Kidney capillary endothelial cell (primary cell): ENCODE measurements at places on chromosomes 1 and 21.

- DNase-seq: no peak
These were observed 36.8 kb downstream of the DHRS3 start for GRCh38 chr1:12581179-12581578.

- DNase-seq: peak; percentile 11
These were observed 1.9 kb upstream of the MYOC start for GRCh38 chr1:171654201-171654941.

GRCh38 chr1:46549697-46550681 lies 1.5 kb downstream of the KNCN start:
- no peak for DNase-seq

- no peak for DNase-seq
These were observed 9.3 kb upstream of the PIGC start for GRCh38 chr1:172453153-172453545.

- peak; percentile 43 for DNase-seq
These were observed 3.2 kb downstream of the ATP8B2 start for GRCh38 chr1:154328318-154329151.

DNA sequence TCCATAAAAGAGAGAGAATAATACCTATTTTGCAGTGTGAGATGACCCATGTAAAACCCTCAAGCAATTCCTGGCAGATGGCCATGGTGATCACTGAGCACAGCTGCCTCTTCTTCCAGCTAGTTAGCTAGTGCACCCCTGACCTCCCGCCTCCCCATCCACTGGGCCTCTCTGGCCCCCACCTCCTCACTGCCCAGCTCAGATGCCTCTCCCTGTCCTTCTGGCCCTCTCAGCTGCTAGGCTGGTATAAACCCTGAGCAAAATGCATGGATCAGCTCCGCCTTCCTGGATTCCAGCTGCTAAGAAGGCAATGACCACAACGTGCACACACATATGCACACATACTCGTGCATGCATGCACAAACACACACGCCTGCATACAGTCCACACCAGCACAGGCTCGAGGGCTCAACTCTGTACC lies 117.2 kb downstream of the DMRTB1 start:
- DNase-seq: no peak

DNA sequence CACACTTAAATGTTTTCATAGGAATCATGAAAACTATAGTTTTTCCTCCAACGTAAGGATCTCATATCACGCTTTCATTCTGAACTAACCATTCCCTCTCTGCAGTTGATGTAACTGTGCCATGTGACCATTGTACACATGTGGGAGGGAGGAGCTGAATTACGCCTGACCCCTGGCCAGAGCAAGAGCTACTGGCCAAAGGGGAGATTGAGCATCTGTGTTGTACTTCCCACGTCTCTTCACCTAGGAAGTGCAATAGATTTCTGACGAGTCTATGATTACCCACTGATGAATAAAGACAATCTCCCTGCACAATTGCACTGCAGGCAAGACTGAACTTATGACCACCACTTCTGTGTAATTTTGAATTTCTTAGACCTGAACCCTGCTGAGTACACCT lies 24.0 kb downstream of the PTPRC start:
- DNase-seq: no peak

- no peak for DNase-seq
These were observed 56.1 kb upstream of the SDC3 start for GRCh38 chr1:30964706-30965105.

- no peak for DNase-seq
These were observed 93.4 kb upstream of the KCNE2 start for GRCh38 chr21:34270411-34270810.

DNA sequence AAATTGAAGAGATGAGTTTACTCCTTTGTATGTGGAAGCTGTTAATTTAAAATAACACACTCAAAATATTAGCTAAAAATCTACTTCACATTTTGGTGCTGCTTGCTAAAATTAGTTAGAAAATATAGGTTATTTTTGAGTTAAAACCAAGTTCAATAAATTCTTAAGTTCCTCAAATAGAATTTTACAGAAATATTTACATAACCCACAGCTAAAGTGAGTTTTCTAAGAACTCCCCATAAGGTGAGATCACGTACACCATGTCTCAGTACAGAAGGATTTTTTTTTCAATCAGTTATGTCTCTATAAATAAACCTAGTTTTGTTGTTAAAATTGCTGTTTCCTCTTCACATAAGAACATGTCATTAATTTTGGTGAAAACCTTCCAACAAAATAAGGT lies 108.0 kb downstream of the SDCCAG8 start:
- DNase-seq: no peak

DNA sequence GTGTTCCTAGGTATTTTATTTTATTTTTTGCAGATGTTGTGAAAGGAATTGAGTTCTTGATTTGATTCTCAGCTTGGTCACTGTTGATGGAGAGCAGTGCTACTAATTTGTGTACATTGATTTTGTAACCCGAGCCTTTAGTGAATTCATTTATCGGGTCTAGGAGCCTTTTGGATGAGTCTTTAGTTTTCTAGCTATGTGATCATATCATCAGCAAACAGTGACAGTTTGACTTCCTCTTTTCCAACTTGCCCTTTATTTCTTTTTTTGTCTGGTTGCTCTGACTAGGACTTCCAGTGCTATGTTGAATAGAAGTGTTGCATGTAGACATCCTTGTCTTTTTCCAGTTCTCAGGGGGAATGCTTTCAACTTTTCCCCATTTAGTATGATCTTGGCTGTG lies 138.9 kb downstream of the LHX8 start:
- no peak for DNase-seq

GRCh38 chr1:30036666-30037065 lies 686.7 kb downstream of the MATN1 start:
- no peak for DNase-seq

- no peak for DNase-seq
These were observed 20.9 kb downstream of the HENMT1 start for GRCh38 chr1:108639899-108640560.

DNA sequence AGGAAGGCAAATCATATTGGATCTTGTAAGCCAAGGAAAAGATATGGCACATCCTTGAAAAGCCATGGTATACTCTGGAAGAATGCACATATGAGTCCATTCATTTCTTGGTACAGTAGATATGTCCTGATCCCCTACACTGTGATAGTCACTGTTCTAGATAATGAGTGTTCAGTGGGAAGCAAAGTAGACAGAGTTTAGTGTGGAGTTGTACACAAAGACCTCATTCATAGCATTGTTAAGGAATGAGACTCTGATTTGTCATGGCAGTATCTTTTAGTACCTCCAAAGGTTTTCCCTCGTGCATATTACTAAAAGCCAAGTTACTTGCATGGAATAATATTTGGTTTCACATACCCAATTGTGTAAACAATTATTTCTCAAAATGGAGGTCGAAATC lies 204.7 kb downstream of the NFIA start:
- no peak for DNase-seq

GRCh38 chr1:72278461-72278860 lies 3.9 kb downstream of the NEGR1 start:
- DNase-seq: no peak

GRCh38 chr1:160935527-160936258 lies 18.9 kb downstream of the ITLN2 start:
- DNase-seq: no peak

DNA sequence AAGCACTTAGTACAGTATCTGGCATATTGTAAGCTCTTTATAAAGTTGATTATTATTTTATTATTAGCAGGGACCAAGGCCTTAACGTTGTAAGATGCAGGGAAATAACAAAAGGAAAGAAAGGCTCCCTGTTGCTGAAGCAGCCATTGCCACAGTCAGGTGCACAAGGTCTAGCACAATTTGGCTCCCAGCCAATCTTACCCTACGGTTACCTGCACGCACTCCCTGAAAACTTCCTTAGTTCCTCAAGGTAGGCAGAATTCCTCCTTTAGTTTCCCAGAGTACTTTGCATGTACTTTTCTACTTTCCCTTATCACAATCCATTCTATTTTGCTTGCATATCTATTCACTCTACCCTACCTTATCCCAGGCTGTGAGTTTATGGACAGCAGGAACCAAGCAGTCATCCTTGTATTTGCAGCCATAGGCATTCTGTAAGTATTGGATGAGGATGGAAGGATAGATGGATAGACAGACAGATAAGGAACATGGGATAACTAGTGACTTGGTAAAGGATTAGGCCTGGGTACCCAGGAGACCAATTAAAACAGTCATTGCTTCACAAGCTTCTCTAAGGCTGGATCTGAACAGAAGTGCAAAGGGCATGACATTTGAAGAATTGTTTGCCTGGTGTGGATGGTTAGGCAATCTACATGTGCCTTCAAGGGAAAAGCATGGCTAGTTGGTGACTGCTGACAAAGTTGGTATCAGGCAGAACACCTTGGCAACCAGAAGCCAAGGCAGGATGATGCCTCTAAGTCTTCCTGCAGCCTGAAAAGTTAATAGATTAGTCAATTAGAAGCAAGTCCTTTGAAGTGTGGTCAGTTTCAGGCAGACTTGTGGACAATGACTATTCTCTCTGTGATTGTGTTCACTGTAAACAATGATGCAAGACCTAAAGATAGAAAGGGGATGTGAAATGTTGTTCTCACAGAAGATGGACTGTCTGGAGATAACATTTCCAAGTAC lies 20.8 kb upstream of the JAK1 start:
- no peak for DNase-seq

- DNase-seq: no peak
These were observed 338 bp upstream of the C1orf53 start for GRCh38 chr1:197902131-197902453.

GRCh38 chr1:41683681-41684500 lies 199.4 kb upstream of the EDN2 start:
- DNase-seq: peak; percentile 84

GRCh38 chr1:213416461-213417224 lies 365.6 kb downstream of the RPS6KC1 start:
- no peak for DNase-seq

DNA sequence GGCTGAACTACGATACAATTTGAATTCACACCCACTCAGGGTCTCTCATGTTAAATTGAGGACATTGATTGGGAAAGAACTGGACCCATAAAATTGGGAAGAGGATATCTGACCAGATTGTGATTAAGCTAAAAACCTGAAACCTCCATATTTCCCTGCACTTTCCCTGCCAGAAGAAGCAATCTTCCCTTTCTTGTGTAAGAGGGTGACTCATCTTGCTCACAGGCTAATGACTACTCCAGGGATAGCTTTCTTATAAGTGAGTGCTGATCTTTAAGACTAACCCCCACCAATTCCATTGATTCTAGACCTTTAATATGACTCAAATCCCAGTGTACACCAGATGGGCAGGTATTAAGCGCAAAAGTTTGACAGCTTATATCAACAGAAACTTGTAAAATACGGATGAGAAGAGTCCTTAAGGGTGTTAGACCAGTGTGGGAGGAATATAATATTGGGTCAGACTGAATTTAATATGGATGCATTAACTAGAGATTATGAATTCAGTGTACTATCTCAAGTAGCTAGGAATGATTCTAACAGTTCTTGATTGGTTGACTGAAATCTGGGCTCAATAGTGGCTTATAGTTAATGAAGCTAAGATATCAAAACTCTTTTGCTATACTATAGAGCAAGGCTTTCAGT lies 12.1 kb upstream of the SGIP1 start:
- DNase-seq: peak; percentile 33

DNA sequence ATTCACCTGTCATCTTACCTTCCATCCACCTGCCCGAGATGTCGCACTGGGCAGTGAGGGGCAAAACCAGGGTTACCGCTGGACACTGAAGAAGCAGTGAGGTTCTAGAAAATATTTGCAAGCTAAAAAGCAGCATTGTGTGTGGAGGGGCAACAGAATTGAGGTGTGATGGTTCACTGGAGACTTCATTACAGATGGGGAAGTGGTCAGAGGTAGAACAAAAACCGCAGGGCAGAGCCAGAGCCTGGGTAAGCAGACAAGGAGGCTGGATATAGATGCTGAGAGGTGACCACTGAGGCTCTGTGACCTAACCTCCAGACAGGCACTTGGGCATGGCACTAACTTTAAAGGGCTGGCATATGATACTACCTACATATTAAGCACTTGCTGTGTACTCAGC lies 363.9 kb upstream of the PROX1 start:
- no peak for DNase-seq

GRCh38 chr1:43477716-43478115 lies 24.0 kb upstream of the HYI start:
- DNase-seq: no peak

- no peak for DNase-seq
These were observed 54.3 kb downstream of the RPS6KA1 start for GRCh38 chr1:26583646-26584485.

GRCh38 chr1:21610989-21611785 lies 58.0 kb downstream of the RAP1GAP start:
- no peak for DNase-seq

DNA sequence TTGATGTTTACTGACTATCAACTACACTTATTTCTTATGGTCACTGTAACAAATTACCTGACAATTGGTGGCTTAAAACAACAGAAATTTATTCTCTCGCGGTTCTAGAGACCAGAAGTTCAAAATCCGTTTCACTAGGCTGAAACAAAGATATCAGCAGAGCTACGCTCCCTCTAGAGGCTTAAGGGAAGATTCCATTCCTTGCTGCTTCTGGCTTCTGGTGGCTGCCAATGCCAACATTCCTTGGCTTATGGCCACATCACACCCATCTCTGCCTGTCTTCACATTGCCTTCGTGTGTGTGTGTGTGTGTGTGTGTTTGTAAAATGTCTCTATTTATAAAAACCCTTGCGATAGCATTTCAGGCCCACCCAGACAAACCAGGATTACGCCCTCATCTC lies 66.4 kb downstream of the LMX1A start:
- DNase-seq: no peak

DNA sequence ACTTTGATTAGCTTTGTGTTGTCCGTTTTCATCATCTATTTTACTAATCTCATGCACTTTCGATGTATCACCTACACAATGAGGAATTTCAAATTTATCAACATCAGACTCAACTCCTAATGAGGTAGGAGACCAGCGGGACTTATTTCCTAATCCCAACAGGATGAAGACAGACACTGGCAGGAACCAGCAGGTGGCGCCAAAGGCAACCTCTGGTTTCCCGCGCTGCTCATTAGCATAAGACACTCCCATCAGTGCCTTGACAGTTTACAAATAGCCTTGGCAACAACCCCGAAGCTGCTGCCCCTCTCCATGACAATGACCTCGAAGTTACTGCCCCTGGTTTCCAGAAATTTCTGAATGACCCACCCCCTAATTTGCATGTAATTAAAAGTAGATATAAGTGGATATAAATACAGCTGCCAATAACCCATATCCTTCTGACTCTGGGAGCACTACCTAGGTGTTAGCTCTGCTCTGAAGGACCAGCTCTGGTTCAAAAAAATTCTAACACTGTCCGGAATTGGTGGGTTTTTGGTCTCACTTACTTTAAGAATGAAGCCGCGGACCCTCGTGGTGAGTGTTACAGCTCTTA lies 974.8 kb downstream of the ADGRL2 start:
- peak; percentile 3 for DNase-seq

- no peak for DNase-seq
These were observed 4.2 kb downstream of the PPP1R15B start for GRCh38 chr1:204407295-204407971.

GRCh38 chr1:22721122-22721873 lies 10.7 kb downstream of the EPHB2 start:
- DNase-seq: no peak

DNA sequence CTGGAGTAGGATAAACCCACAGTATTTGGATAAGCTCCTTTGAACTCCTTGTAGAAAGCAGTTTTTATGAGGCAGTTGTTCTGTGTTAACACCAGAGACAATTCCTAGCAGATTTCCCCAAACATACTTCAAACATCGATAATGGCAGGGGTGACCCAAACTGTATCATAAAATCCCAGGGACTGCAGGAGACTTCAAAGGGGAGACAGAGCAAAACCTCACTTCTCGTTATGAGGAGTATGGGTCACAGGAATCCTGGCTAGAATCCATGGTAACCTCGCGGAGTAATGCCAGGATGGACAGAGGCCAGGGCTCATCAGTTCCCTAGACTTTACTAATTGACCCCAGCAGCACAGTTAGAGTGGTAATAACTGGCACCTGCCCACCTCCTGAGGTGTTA lies 148.0 kb downstream of the DHRS3 start:
- DNase-seq: no peak
